Spleen (tissue), 13 donors: ENCODE measurements at places on chromosomes 2 and 18. TPM values are rescaled to one million over a fixed set of nuclear protein-coding genes. Genes with fewer than 3 reads are reported as not detected.

Gene MTCL1
- total RNA-seq = 2.6 TPM

DNA sequence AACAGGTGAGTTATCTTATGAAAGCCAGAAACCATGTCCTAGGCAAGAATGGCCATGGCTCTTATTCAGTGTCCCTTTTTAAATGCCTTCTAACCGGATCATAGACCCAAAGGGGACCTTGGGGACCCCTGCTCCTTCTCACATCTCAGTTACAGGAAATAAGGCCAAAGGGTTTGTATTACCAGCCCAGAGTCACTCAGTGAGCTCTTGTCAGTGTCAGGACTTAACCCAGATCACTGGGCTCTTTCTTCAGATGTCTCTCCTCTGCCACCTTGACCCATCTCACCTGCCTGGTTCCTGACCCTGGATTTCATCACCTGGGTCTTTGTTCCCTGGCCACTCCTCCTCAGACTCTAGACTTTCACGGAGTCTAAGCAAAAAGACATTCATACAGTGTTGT, 556.7 kb downstream of the CMPK2 start:
- no peak overlapping the region for H3K27ac ChIP-seq
- no peaks in the 10 kb centered on the region for H3K4me1 ChIP-seq
- no peak overlapping the region for H3K4me3 ChIP-seq
- H3K36me3 ChIP-seq = no peaks in the 10 kb centered on the region
- H3K27me3 ChIP-seq = no peaks in the 10 kb centered on the region
- no peak for DNase-seq

Gene RAB6C
- 0.54 TPM for total RNA-seq

Gene NEB
- 1.6 TPM for total RNA-seq

DNA sequence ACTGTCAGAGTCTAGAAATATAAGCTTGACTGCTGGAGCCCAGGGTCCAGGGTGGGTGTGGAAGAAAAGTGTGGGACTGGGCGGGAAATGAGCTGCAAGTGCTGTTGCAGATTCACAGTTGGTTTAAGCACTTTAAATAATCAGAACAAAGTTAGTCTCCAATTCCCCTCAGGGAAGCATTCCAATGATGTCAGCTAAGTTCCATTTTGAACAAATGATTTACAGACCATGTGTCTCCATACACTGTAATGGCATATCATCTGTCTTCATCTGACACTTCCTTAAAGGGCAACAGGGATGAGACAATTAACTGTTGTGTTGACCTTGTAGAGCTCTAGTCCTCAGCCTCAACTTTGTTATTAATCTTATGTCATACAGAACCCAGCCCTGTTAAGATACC, 31.5 kb upstream of the REG3A start:
- H3K4me1 ChIP-seq = no peaks in the 10 kb centered on the region
- H3K27me3 ChIP-seq = no peaks in the 10 kb centered on the region
- no peak for DNase-seq
- no peak overlapping the region for H3K27ac ChIP-seq

Gene REL
- 53.5 TPM for total RNA-seq

- H3K36me3 ChIP-seq = no peaks in the 10 kb centered on the region
- peak overlapping the region; percentile 94 for H3K27ac ChIP-seq
- H3K27me3 ChIP-seq = no peaks in the 10 kb centered on the region
- peak overlapping the region; percentile 83 for H3K4me3 ChIP-seq
These were observed 1.0 kb upstream of the STRN start for GRCh38 chr2:36967236-36967876.

GRCh38 chr2:37645836-37646235, 25.6 kb downstream of the CDC42EP3 start:
- peak overlapping the region; percentile 3 for H3K27ac ChIP-seq
- H3K4me1 ChIP-seq = peaks cover 46% of the 10 kb centered on the region
- no peaks in the 10 kb centered on the region for H3K27me3 ChIP-seq
- no peak overlapping the region for H3K4me3 ChIP-seq

Gene UBXN4
- total RNA-seq = 93.9 TPM

DNA sequence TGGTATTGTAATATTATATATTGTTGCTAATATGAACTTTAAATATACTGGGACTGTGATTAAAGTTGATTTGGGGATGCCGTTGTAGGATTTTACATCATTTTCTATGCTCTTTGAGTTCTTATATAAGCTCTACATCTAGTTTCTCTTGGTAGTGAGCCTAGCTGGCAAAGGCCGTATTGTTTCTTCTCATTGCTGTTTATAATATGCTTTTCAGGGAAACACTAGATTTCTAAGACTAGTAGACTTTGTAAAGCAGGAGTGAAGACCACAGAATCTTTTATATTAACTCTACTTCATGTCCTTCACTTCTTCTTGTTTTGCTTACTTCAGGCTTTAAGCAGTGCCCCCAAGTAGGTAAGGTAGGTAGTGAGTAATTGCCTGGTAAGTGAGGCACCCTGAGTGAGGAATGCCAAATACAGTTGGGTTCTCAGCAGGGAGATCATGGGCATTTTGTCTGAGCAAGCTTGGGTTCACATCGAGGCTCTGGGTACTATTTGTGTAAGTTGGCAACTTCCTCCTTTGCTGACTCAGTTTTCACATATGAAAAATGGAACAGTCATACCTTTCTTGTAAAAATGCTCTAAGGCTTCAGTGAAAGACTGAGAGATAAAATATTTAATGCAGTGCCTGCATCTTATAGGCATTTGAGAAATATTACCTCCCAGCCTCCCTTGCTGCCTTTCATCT, 96.4 kb downstream of the RNF144A start:
- H3K4me1 ChIP-seq = peaks cover 22% of the 10 kb centered on the region
- H3K36me3 ChIP-seq = peaks cover 9% of the 10 kb centered on the region
- H3K27ac ChIP-seq = peak overlapping the region; percentile 9
- no peaks in the 10 kb centered on the region for H3K27me3 ChIP-seq
- no peak for DNase-seq

- DNase-seq = no peak
- H3K4me1 ChIP-seq = peaks cover 72% of the 10 kb centered on the region
- H3K27ac ChIP-seq = peak overlapping the region; percentile 32
- no peaks in the 10 kb centered on the region for H3K27me3 ChIP-seq
These were observed 21.9 kb upstream of the SEMA4C start for GRCh38 chr2:96891591-96892333.

Gene CTAGE1
- total RNA-seq = not detected

Gene MAP3K19
- total RNA-seq = not detected

DNA sequence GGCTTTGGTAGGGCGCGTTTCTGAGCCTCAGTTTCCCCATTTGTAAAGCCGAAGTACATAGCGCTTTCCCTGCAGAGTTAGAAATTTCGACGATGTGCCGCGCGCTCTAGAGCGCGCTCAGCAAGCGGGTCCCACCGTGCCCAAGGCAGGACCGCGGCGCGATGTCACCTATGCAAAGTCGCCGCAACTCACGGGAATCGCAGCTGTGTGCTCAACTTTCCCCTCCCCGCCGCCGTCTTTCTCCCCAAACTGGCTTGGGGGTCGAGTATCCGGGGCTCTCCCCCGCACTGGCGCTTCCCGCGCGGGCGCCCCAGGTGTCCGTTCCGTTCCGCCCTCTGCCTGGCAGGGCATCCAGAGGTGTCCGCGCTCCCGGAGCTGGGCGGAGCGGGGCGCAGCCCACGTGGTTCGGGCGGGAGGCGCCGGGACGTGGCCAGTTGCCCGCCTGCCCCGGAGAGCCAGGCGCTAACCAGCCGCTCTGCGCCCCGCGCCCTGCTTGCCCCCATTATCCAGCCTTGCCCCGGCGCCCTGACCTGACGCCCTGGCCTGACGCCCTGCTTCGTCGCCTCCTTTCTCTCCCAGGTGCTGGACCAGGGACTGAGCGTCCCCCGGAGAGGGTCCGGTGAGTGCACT, at the start of gene MLPH:
TSS of gene MLPH (plus strand) at position 433 of the 630 bp plus-strand sequence. CDS start 6,176 bp downstream, outside the sequence.
- no peak within 1 kb of the TSS for H3K27ac ChIP-seq
- peaks cover 3% of the 10 kb centered on the region for H3K27me3 ChIP-seq
- no peaks in the 10 kb centered on the region for H3K36me3 ChIP-seq
- H3K4me1 ChIP-seq = no peaks in the 10 kb centered on the region
- peak; percentile 68 for DNase-seq

- H3K27me3 ChIP-seq = no peaks in the 10 kb centered on the region
- H3K27ac ChIP-seq = no peak overlapping the region
- H3K4me1 ChIP-seq = no peaks in the 10 kb centered on the region
- peaks cover 76% of the 10 kb centered on the region for H3K36me3 ChIP-seq
These were observed 44.0 kb downstream of the PTRHD1 start for GRCh38 chr2:24749069-24749691.

DNA sequence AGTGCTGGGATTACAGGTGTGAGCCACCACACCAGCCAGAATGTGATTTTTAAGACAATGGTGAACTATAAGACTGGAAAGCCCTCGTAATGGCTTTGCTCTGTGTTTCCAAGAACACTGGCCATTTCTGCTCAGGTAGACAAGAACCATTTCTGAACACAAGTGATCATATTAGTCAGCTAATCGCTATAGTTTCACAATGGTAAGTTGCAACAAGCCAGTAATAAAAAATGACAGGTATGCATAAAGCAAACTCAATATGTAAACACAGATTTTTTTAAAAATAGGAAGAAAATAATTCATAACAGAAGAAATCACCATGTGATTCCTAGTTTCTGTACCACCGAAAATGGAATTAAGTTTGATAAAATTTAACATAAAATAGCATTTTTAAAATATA, 166.5 kb downstream of the THADA start:
- H3K27me3 ChIP-seq = no peaks in the 10 kb centered on the region
- no peak overlapping the region for H3K4me3 ChIP-seq
- peaks cover 22% of the 10 kb centered on the region for H3K36me3 ChIP-seq
- no peak for DNase-seq

Gene SULT1C4
- 0.54 TPM for total RNA-seq

DNA sequence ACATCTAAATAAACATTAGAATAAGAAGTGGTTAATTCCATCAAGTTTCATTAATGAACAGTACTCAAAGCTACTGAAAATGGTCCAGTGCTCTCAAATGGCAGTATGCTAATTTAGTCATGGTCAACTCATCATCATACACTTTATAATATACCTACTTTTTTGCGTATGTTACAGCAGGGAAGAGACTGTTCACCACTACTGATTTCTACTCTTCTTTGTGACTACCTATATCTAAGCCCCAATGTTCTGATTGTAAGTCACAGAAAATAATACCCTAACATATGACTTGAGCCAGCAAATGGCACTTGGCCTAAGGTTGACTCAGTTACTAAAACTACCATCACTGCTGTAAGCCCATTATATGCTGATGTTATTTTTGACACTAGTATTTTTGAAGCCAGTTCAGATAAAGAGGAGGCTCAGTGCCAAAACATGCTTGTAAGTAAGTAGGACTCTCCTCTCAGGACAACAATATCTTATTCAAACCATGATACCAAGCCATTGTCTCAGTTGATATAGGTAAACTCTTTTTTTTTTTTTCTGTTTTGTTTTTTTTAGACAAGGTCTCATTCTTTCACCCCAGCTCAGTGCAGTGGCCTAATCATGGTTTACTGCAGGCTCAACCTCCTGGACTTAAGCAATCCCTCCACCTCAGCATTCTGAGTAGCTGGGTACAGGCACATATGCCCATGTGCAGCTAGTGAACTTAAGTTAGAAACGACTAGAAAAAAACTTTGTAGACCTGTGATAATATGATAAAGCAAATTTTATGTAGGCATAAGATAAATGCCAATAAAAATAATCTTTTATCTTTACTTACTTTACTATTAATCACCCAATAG, 266.9 kb downstream of the ZNF385B start:
- no peak overlapping the region for H3K4me3 ChIP-seq
- no peaks in the 10 kb centered on the region for H3K27me3 ChIP-seq
- no peak overlapping the region for H3K27ac ChIP-seq
- DNase-seq = no peak
- no peaks in the 10 kb centered on the region for H3K4me1 ChIP-seq
- no peaks in the 10 kb centered on the region for H3K36me3 ChIP-seq

DNA sequence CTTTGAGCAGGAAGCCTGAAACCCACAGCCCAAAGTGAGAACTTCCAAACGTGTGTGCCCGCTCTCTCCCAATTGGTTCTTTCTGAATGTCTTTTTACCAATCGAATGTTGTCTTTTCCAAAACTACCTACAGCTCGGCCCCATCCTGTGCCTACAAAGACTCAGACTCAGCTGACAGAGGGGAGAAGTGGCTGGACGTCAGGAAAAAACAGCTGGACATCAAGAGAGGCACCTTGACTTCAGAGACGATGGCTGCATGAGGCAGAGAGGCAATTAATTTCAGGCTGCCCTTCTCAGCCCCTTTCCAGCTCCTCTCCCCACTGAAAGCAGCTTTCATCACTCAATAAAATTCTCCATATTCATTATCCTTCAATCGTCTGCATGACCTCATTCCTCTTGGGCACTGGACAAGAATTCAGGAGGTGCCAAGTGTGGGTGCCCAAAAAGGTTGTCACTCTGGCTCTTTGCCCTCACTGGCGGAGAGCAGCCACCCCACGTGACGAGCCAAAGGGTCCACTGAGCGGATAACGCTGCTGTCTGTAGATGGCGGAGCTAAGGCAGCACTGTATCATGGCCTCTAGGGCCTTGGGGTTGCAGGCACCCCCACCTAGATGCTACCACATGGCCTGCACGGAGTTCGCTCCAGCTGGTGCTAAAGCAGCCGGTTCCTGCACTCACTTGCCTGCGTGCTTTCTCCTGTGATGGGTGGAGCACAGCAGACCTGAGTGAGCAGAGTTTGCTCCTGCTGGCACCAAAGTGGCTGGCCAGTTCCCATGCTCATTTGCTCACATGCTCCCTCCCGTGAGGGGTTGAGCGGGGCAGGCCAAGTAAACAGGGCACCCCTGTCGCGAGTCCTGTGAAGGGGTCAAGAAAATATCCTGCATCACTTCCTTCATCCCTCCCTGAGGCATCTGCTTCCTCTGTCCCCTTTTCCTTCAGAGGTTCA, 37.9 kb downstream of the FAM210A start:
- no peak overlapping the region for H3K4me3 ChIP-seq
- H3K36me3 ChIP-seq = no peaks in the 10 kb centered on the region
- no peak for DNase-seq
- H3K4me1 ChIP-seq = no peaks in the 10 kb centered on the region
- no peak overlapping the region for H3K27ac ChIP-seq

DNA sequence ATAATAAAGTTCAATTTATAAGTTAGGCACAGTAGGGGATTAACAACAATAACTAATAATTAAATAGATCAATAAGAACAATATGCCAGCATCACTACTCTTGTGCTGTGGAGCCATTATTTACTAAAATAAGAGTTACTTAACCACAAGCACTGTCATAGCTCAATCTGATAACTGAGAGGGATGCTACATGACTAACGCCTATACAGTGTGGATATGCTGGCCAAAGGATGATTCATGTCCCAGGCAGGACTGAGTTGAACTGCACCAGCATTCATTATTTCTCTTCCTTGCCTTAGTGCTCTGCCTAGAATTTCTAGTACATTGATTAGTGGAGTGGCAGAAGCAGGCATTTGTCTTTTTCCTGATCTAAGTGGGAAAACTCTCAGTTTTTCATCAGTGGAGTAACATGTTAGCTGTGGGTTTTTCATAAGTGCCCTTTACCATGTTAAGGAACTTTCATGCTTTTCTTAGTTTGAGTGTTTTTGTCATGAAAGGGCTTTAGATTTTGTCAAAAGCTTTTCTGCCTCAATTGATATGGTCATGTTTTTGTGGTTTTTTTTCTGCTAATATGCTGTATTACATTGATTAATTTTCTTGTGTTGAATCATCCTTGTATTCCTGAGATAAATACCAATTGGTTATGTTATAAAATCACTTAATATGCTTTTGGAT, 21.7 kb downstream of the KIAA1328 start:
- no peak overlapping the region for H3K27ac ChIP-seq
- H3K4me1 ChIP-seq = no peaks in the 10 kb centered on the region
- no peak overlapping the region for H3K4me3 ChIP-seq
- DNase-seq = no peak
- H3K36me3 ChIP-seq = peaks cover 11% of the 10 kb centered on the region

- no peaks in the 10 kb centered on the region for H3K27me3 ChIP-seq
- no peaks in the 10 kb centered on the region for H3K4me1 ChIP-seq
- no peak overlapping the region for H3K27ac ChIP-seq
These were observed 791.7 kb downstream of the METTL4 start for GRCh38 chr18:1779587-1779986.
